ENCODE measurements at places on chromosomes 3 and 15. TPM values are rescaled to one million over a fixed set of nuclear protein-coding genes. Genes with fewer than 3 reads are reported as not detected.

The CPLX3 gene
- total RNA-seq: not detected

The HYAL1 gene
- total RNA-seq: 1.1 TPM

The LYZL4 gene
- not detected for total RNA-seq

The MESP1 gene
- 0.74 TPM for total RNA-seq

The CFAP161 gene
- total RNA-seq: 0.29 TPM

The CHDH gene
- total RNA-seq: 0.03 TPM

The SLC6A1 gene
- not detected for total RNA-seq

The CHST14 gene
- 16.4 TPM for total RNA-seq

The KNG1 gene
- total RNA-seq: not detected

The KY gene
- total RNA-seq: not detected

The FBXO40 gene
- 0.08 TPM for total RNA-seq

The CSPG5 gene
- total RNA-seq: 3.8 TPM

The STRIT1 gene
- total RNA-seq: not detected

The ZNF148 gene
- total RNA-seq: 30.7 TPM

The CD96 gene
- 60.5 TPM for total RNA-seq

The TNIK gene
- 12.2 TPM for total RNA-seq

The ANKRD34C gene
- not detected for total RNA-seq

The HYAL3 gene
- total RNA-seq: 5.7 TPM

The ABI3BP gene
- 0.58 TPM for total RNA-seq

The SNURF gene
- total RNA-seq: 3.2 TPM

The FBXW12 gene
- total RNA-seq: not detected

The FGF12 gene
- 32.5 TPM for total RNA-seq

The RTP1 gene
- total RNA-seq: not detected

The NR1I2 gene
- total RNA-seq: not detected

The MAP2K5 gene
- total RNA-seq: 6.0 TPM
